ENCODE measurements at places on chromosomes 1 and 21. TPM values are rescaled to one million over a fixed set of nuclear protein-coding genes. Genes with fewer than 3 reads are reported as not detected.
A peak's percentile ranks its signal among the peaks of the same experiment; 100 is the strongest.

UBXN11 gene
- 12.3 TPM for total RNA-seq

DISP3 gene
- total RNA-seq: not detected

WNT2B gene
- 9.3 TPM for total RNA-seq

ABCB10 gene
- total RNA-seq: 24.2 TPM

TMEM200B gene
- 0.45 TPM for total RNA-seq

A3GALT2 gene
- not detected for total RNA-seq

TTC34 gene
- 0.37 TPM for total RNA-seq

DNA sequence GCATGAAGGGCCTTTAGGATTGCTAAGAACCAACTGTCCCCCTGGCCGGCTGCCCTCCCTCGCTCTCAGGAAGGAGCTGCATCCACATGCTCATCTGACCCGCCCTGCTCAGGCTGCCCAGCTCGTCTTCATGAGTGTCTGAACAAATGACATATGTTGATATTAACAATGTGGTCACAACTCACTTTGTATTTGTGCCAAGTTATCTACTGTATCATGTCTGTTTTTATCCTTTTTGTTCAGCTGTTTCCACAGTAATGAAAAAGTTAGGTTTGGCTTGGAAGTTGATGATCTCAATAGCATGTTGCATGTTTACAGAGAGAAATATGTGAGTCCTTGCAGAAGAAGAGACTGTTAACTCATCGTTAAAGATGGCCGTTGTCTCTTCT lies 75.1 kb downstream of the PHTF1 start:
- H3K36me3 ChIP-seq: peaks cover 37% of the 10 kb centered on the region
- H3K4me1 ChIP-seq: peaks cover 7% of the 10 kb centered on the region
- H3K27me3 ChIP-seq: no peaks in the 10 kb centered on the region
- H3K27ac ChIP-seq: no peak overlapping the region

DNA sequence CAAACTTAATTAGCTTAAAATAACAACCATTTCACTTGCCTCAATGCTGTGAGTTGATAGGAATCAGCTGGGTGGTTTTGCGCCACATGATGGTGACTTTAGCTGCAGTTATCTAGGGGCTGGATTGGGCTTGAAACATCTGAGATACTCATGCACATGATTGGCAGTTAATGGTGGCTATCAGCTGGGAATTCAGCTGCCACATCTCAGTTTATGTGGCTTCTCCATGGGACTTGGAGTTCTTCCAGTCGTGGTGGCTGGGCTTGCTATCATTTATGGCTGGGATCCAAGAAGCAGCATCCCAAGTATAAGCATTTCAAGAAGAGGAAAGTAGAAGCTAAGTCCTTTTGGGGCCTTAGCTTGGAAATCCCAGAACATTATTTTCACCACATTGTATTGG lies 36.4 kb downstream of the PDC start:
- no peak overlapping the region for H3K27ac ChIP-seq
- H3K27me3 ChIP-seq: no peaks in the 10 kb centered on the region
- no peak overlapping the region for H3K4me3 ChIP-seq
- peaks cover 13% of the 10 kb centered on the region for H3K36me3 ChIP-seq

GRCh38 chr1:25537153-25537831 lies 6.1 kb upstream of the LDLRAP1 start:
- no peak overlapping the region for H3K27ac ChIP-seq
- H3K4me3 ChIP-seq: no peak overlapping the region
- no peaks in the 10 kb centered on the region for H3K27me3 ChIP-seq
- no peaks in the 10 kb centered on the region for H3K36me3 ChIP-seq
- H3K4me1 ChIP-seq: no peaks in the 10 kb centered on the region

GRCh38 chr21:43893536-43894205 lies 28.6 kb downstream of the AGPAT3 start:
- peak; percentile 70 for DNase-seq
- no peak overlapping the region for H3K4me3 ChIP-seq
- no peaks in the 10 kb centered on the region for H3K27me3 ChIP-seq

DNA sequence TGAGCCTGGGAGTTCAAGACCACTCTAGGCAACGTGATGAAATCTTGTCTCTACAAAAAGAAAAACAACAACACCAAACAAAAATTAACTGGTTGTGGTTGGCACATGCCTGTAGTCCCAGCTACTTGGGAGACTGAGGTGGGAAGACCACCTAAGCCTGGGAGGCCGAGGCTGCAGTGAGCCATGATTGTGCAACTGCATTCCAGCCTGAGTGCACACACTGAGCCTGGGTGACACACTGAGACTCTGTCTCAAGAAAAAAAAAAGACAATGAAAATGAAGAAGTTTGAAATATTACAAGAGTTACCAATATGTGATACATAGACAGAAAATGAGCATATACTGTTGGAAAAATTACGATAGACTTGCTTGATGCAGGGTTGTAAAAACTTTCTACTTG lies 31.9 kb downstream of the PDC start:
- no peak for DNase-seq
- H3K4me3 ChIP-seq: no peak overlapping the region
- no peaks in the 10 kb centered on the region for H3K4me1 ChIP-seq
- H3K27me3 ChIP-seq: no peaks in the 10 kb centered on the region

- no peaks in the 10 kb centered on the region for H3K36me3 ChIP-seq
- peak; percentile 2 for DNase-seq
- H3K27ac ChIP-seq: no peak overlapping the region
- no peak overlapping the region for H3K4me3 ChIP-seq
- no peaks in the 10 kb centered on the region for H3K4me1 ChIP-seq
- H3K27me3 ChIP-seq: no peaks in the 10 kb centered on the region
Observed at GRCh38 chr1:216425577-216425976, 2.3 kb upstream of the USH2A start.

GRCh38 chr1:11749996-11750395 lies 12.0 kb upstream of the C1orf167 start:
- H3K27ac ChIP-seq: no peak overlapping the region
- peaks cover 64% of the 10 kb centered on the region for H3K36me3 ChIP-seq
- no peak overlapping the region for H3K4me3 ChIP-seq
- peaks cover 11% of the 10 kb centered on the region for H3K4me1 ChIP-seq
- H3K27me3 ChIP-seq: no peaks in the 10 kb centered on the region

- H3K27me3 ChIP-seq: no peaks in the 10 kb centered on the region
- H3K27ac ChIP-seq: no peak overlapping the region
- peak; percentile 67 for DNase-seq
- H3K4me3 ChIP-seq: no peak overlapping the region
- H3K36me3 ChIP-seq: peaks cover 4% of the 10 kb centered on the region
Observed at GRCh38 chr1:222634180-222635013, 16.5 kb downstream of the MIA3 start.

DNA sequence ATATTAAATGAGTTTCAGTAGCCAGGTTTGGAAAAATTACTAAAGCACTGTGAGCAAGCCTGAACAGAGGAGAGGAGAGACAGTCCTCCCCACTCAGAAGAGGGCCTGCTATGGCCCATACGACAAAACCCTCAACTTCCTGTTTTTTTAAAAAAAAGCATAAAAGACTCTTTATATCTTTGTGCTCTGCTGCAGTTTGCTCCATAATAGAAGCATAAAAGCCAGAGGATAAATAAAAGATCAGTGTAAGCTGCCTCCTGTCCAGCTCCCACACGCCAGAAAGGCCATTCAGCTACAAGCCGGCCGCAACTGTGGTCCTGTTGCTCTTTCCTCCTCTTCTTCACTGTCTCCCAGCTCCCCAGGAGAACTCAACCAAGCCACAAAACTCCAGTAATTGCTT lies 37.8 kb downstream of the NID1 start:
- no peak overlapping the region for H3K4me3 ChIP-seq
- no peaks in the 10 kb centered on the region for H3K27me3 ChIP-seq
- DNase-seq: no peak
- H3K4me1 ChIP-seq: no peaks in the 10 kb centered on the region
- no peak overlapping the region for H3K27ac ChIP-seq
- peaks cover 53% of the 10 kb centered on the region for H3K36me3 ChIP-seq

DNA sequence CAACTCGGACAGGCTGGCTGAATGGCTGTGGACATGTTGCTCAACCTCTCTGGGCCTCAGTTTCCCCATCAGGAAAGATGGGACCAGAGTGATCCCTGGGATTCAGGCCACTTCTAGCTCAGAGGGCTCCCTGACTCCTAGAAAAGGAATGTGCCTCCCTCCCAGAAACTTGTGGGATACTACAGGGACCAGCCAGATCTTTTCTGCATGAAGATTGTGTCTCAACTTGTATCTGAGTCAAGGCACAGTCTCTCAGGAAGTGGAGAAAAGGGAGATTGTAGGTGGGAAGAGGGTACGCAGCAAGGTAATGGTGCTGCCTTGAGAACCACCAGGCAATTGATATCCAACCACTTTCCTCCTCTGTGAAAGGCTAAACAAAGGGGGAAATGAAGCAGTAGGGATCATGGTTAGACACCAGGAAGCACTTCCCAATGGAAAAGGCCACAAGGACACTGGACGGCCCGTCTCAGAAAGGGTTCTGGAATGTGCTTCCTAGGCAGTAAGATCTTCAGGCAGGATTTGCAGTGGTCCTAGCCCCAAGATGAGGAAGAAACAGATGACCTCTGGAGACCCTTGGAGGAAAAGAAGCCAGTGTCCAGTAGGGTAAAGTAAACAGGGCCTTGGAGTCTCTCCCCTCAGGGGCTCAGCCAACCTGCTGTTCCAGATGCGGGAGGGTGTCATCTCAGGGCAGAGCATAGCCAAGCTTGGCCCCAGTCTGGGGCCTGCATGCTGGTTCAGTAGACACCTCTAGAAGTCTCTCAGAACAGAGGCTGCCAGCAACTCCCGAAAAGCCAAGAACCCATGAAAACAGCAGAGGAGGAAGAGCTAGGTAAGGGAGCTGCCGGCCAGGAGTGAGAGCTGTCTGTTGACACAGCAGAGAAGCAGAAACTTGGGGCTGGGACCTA lies 16.8 kb downstream of the IFFO2 start:
- no peak overlapping the region for H3K4me3 ChIP-seq
- no peak for DNase-seq
- H3K4me1 ChIP-seq: peaks cover 36% of the 10 kb centered on the region
- no peaks in the 10 kb centered on the region for H3K27me3 ChIP-seq
- no peaks in the 10 kb centered on the region for H3K36me3 ChIP-seq
- H3K27ac ChIP-seq: no peak overlapping the region
